ENCODE measurements at places on chromosomes 2 and 18. TPM values are rescaled to one million over a fixed set of nuclear protein-coding genes. Genes with fewer than 3 reads are reported as not detected.

SERPINB10 gene
- 1.3 TPM for total RNA-seq

RAD51AP2 gene
- total RNA-seq = not detected

GRCh38 chr2:231123362-231123898 lies 1.4 kb downstream of the HTR2B start:
- no peak for DNase-seq

DNA sequence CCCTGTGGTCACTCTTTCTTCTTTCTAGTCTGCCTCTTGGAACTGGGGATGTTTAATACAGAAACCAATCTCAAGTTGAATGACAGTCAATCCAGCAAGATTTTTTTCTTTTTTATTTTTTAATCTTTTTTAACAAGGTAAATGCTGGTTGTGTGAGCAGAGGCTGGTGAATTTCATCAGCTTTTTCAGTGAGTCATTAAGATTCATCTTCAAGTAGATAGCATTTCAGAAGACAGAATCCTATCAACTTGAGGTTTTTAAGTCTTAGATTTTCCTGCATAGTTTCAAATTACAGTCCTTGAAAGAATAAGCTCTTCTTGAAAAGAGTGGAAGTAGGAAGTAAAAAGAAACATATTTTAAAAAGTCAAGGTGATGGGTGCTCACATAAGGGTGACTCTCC lies 12.4 kb downstream of the SLC8A1 start:
- peak; percentile 35 for DNase-seq
